ENCODE measurements at places on chromosomes 11 and 22.

DNA sequence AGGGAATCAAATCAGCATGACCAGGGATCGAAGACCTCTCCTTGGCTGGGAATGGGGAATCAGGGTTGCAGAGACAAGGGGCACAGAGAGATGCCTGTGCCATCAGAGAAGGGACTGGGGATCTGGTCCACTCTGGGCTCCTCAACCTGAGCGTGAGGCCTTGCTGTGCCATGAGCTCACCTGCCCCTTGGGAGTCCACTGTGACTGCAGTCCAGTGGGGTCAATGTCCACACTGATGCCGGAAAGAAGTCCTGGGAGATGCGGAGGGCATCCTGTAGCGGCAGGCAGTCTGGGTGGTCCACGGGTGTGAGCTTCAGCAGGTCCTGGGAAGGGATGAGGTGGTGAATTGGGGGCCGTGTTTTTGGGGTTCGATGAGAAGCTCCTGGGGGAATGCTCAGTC is 7.3 kb upstream of the RGL4 start:
- DNase-seq: no peak

- no peak for DNase-seq
Measured at GRCh38 chr11:70429724-70430521, 31.6 kb downstream of the CTTN start.

GRCh38 chr11:75454987-75455386 is 22.0 kb upstream of the KLHL35 start:
- DNase-seq: no peak

GRCh38 chr11:67576735-67577475 is 6.7 kb upstream of the GSTP1 start:
- DNase-seq: peak; percentile 49

- no peak for DNase-seq
Measured at GRCh38 chr22:27842669-27843431, 41.3 kb upstream of the MN1 start.

DNA sequence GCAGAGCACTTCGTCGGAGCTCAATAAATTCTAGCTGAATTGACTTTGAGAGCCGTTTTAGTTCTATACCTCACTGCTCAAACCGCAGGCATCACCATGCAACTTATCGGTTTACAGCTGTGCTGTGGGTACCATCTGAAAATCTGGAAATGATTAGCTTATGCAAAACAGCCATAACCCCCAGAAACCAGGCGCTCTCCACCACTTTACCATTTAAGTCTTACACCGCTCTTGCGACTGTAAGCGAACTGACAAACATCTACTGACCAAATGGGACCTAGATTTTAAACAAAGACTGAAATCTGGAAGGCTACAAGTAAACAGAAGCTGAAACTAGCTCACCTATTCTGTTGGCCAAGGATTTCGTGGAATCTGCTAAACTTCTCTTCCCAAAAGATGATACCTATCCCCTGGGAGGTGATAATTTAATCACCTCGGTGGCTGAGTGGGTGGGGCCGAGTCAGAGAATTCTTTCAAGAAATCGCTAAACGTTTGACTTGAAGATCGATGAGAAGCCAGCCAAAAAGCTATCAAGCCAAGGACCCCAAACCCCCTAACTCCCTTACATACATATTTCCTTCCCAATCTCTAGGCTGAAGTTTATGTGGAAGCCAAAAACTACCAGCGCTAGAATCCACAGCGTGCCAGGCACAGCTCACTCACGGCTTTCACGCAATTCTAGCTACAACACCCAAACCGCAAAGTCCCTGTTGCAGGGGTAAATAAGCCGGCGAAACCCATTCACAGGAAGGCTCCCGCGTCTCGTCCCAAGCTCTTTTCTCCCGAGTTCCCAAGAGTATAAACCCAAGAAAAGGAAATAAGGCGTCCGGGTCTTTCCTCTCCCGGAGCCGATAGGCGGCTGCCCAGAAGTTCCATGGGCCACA is 644 bp downstream of the SPTY2D1 start:
- DNase-seq: peak; percentile 8

- DNase-seq: peak; percentile 25
Measured at GRCh38 chr11:85627332-85627997, at the start of gene DLG2. Gene DLG2, minus strand, starts transcription at chr11:85627344.

GRCh38 chr11:28168718-28169117 is 60.5 kb downstream of the METTL15 start:
- no peak for DNase-seq

DNA sequence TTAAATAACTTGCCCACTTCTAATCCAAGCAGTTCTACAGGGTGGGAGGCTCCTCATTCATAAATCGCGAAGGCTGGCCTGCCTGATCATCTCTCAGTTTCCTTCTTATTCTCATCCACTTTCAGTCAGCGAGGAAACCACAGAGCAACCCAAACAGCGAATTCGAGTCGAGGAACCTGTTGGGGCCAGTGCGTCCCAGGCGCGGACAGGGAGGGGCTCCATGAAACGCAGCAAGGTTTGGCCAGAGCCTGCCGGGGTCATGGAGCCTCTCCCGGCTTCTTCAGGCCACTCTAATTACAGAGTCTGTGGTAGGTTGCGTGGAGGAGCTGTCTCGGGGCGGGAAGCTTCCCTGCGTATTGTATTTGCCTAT is 741 bp upstream of the NAV2 start:
- no peak for DNase-seq

Data from HAP-1 (cell line).